ENCODE measurements at places on chromosomes 1 and 21. TPM values are rescaled to one million over a fixed set of nuclear protein-coding genes. Genes with fewer than 3 reads are reported as not detected.

- H3K27ac ChIP-seq, result no peak overlapping the region
- no peaks in the 10 kb centered on the region for H3K36me3 ChIP-seq
- no peaks in the 10 kb centered on the region for H3K4me1 ChIP-seq
- H3K27me3 ChIP-seq, result no peaks in the 10 kb centered on the region
Observed at GRCh38 chr1:189708674-189709073, 769.0 kb downstream of the BRINP3 start.

- DNase-seq, result no peak
- H3K4me3 ChIP-seq, result no peak overlapping the region
- no peaks in the 10 kb centered on the region for H3K36me3 ChIP-seq
- H3K4me1 ChIP-seq, result no peaks in the 10 kb centered on the region
- no peak overlapping the region for H3K27ac ChIP-seq
Observed at GRCh38 chr1:118961156-118961555, 27.0 kb downstream of the TBX15 start.

DNA sequence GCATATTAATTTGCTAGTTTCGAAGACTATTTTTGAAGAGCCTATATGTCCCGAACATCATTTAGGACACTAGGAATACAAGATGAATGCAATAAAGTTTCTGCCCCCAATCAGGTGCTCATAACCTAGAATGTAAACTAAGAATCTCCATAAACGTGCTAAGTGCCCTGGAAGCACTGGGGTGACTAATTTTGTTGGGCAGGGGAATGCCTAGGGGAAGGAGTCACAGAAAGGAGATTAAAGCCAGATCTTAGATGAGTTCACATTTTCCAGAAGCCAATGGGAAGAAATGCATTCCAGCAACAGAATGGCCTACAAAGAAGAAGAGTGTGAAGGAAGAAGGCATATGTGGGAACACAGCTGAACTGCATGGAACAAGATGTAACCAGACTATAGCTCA, 19.5 kb downstream of the SCYL3 start:
- no peak overlapping the region for H3K27ac ChIP-seq
- no peak for DNase-seq
- H3K36me3 ChIP-seq, result peaks cover 62% of the 10 kb centered on the region
- H3K4me1 ChIP-seq, result peaks cover 15% of the 10 kb centered on the region
- no peaks in the 10 kb centered on the region for H3K27me3 ChIP-seq

DNA sequence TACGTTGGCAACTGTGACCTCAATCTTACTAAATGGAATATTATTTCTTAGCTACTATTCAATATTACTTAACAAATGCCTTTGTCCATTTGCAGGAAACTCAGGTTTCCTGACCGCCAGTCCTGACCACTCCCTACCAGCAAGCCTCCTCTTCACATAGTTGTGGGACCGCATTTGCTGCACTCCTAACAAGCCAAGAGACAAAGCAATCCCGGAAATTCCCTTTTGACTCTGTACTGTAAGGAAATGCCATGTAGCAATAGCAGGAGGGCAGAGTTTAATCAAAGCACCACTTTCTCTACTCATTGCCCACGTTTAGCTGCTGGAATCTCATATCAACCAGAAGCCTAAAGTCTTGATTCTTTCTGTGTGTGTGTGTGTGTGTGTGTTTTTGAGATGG, 28.1 kb upstream of the ACBD6 start:
- H3K36me3 ChIP-seq, result no peaks in the 10 kb centered on the region
- H3K4me3 ChIP-seq, result no peak overlapping the region
- H3K27me3 ChIP-seq, result no peaks in the 10 kb centered on the region
- no peak for DNase-seq

GRCh38 chr1:153364156-153364555, 6.5 kb downstream of the S100A9 start:
- no peaks in the 10 kb centered on the region for H3K36me3 ChIP-seq
- no peak for DNase-seq
- no peak overlapping the region for H3K27ac ChIP-seq
- H3K4me1 ChIP-seq, result peaks cover 44% of the 10 kb centered on the region

DNA sequence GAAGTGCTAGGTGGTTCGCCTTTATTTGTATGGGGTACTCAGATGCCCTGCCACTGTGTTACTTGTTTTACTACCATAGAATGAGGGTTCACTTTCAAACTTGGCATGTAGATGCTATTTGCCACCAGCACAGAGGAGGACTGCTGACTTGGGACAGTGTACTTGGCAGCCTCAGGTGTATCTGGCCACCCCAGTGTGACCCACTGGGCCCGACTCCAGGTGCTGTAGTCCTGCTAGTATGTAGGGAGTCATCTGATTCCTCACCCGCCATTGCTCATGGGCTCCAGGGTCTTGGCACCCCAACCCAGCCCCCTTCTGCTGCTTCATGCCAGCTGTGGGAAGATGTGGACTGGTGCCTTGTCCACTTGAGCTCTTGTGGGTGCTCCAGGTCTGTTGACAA, 40.0 kb downstream of the ZNF678 start:
- H3K27ac ChIP-seq, result no peak overlapping the region
- no peaks in the 10 kb centered on the region for H3K36me3 ChIP-seq
- H3K27me3 ChIP-seq, result no peaks in the 10 kb centered on the region
- H3K4me3 ChIP-seq, result no peak overlapping the region
- no peaks in the 10 kb centered on the region for H3K4me1 ChIP-seq

GRCh38 chr1:168285521-168285790, 4.8 kb downstream of the TBX19 start:
- DNase-seq, result no peak
- no peak overlapping the region for H3K27ac ChIP-seq
- H3K4me1 ChIP-seq, result no peaks in the 10 kb centered on the region
- H3K4me3 ChIP-seq, result no peak overlapping the region

GRCh38 chr1:233613252-233614172, at the start of gene KCNK1:
KCNK1 (plus strand) TSS chr1:233614106; CDS start chr1:233614172, 66 bp downstream.
- peak within 1 kb of the TSS; percentile 61 for H3K4me3 ChIP-seq
- H3K4me1 ChIP-seq, result peaks cover 4% of the 10 kb centered on the region
- peak within 1 kb of the TSS; percentile 60 for H3K27ac ChIP-seq
- H3K27me3 ChIP-seq, result peaks cover 46% of the 10 kb centered on the region
- peak; percentile 85 for DNase-seq
- no peaks in the 10 kb centered on the region for H3K36me3 ChIP-seq

DNA sequence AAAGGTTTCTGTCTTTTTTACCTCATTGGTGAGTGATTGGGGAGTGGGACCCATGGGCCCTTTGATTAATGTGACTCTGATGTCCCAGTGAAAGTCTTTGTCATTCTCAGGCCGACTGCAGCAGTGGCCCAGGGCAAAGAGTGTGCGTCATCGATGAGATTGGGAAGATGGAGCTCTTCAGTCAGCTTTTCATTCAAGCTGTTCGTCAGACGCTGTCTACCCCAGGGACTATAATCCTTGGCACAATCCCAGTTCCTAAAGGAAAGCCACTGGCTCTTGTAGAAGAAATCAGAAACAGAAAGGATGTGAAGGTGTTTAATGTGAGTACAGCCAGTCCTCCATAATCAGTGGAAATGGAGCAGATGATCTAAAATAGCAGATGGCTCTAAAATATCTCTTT, 19.4 kb downstream of the NTPCR start:
- H3K36me3 ChIP-seq, result peaks cover 34% of the 10 kb centered on the region
- H3K4me1 ChIP-seq, result no peaks in the 10 kb centered on the region
- no peaks in the 10 kb centered on the region for H3K27me3 ChIP-seq

DNA sequence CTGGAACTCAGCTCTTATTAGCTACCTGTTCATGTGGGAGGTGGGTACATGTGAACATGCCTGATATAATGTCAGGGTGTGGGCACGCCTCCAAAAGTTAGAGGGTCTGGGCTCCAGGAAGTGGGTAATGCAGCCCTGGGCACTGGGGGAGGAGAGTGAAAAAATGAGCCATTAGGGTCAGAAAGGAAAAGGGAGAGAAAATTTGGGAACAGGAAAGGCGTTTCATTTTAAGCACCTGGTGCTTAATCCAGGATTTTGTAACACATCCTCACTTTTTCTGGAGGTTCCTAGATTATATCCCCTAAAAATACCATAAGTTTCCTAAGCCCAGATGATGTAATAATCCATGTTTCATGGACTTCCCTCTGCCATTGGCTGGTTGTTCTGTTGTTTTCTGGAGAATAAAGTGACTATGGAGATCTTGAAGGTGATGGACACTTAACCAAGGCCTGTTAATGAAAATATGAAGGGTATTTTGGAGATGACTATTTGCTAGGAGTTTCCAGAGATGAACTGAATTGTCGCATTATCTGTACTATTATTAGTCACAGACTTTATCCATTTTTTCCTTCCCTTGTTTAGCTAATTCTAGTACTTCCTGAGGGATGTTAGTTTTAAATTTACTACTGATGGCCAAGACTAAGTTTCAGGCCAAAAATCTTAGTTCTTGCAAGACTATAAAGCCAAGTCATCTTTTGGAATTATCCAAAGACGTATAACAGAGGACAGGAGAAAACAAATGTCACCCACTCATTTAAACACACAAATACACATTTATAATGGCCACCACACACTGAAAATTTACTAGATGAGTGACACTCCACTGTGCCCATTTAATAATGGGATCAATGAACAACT, 24.4 kb upstream of the TARBP1 start:
- H3K27ac ChIP-seq, result no peak overlapping the region
- no peak for DNase-seq
- H3K36me3 ChIP-seq, result no peaks in the 10 kb centered on the region
- H3K27me3 ChIP-seq, result no peaks in the 10 kb centered on the region
- peaks cover 21% of the 10 kb centered on the region for H3K4me1 ChIP-seq

DNA sequence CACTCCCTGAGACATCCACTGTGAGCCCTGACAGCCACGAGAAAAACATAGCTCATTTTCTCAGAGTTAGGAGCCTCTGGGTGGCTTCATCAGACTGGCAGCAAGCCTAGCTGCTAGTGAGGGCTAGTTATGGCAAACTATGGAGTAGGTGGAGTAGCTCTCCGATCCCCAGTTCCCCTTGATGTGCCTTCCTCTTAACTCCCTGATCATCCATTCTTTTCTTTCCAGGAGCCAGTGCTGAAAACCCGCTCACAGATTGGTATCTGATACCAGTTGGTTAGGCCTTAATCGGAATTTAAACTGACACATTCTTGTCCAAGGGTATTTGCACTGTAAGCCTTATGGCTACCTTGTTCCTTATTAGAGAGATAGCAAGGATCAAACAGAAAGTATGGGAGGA, 31.4 kb upstream of the PAXBP1 start:
- H3K27ac ChIP-seq, result no peak overlapping the region
- no peaks in the 10 kb centered on the region for H3K27me3 ChIP-seq
- no peak for DNase-seq
- no peaks in the 10 kb centered on the region for H3K4me1 ChIP-seq
- H3K4me3 ChIP-seq, result no peak overlapping the region

DNA sequence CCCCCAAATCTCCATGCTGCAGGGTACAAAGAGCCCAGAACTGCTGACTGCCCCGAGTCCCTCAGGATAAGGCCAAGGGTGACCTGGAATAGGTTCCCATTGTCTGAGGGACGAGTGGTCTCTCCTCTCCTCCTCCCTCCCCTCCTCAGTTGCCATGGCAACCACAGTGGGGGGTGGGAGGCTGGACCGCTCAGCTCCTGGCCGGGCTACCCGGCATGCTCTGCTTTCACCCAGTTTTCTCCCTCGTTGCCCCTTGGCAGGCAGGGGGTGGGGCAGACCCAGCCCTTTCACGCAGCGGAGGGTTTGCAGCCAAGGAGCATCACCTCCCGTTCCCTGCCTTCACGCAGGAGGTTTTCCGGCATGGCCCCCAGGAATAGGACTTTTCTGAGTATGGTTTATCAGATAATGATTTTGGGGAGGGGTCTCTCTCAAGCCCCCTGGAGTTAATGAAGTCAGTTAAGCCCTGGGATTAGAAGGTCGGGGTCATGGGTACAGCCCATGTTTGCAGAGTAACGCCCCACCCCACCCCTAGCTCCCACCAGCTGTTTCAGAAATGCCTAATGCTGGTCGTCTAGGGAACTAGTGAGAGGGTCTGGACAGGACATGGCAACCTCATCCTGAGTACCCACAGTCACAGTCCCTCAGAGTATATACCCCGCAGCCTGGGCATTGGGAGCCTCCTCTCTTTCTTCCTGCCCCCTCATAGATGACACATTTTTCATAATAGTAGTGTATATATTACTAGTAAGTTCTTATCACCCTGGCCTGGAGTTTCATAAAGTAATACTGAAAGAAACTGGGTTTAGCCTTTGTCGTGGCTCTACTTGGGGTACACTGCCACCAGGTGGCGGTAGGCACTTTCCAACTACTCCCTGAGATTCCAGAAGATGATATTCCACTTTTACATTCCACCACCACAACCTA, 20.7 kb downstream of the C1QB start:
- H3K4me1 ChIP-seq, result no peaks in the 10 kb centered on the region
- no peaks in the 10 kb centered on the region for H3K36me3 ChIP-seq
- no peak overlapping the region for H3K27ac ChIP-seq
- no peak overlapping the region for H3K4me3 ChIP-seq

DNA sequence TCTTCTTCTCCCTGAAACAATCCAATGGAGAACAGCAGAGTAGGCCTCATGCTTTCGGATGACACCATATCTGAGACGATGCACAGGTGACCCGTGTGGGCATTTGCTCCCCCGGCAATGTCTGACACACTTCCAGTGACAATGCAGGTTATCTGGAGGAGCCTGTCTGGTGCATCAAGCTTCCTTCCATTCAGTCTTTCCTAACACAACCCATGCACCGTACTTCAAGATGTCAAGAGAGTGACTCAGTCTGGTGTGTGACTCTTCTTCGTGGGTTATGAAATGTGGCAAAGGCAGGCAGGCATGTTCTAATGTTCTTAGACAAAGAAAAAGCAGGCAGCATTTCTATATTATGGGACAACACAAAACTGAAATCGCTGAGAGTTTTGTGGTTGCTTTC, 159.1 kb downstream of the EDEM3 start:
- peaks cover 40% of the 10 kb centered on the region for H3K4me1 ChIP-seq
- no peaks in the 10 kb centered on the region for H3K27me3 ChIP-seq
- peak; percentile 56 for DNase-seq

- no peak for DNase-seq
- H3K36me3 ChIP-seq, result no peaks in the 10 kb centered on the region
- no peaks in the 10 kb centered on the region for H3K27me3 ChIP-seq
- H3K4me1 ChIP-seq, result peaks cover 6% of the 10 kb centered on the region
- H3K4me3 ChIP-seq, result no peak overlapping the region
Observed at GRCh38 chr1:53349968-53350852, 22.3 kb upstream of the LRP8 start.

Gene PDC
- not detected for total RNA-seq

Gene LCA5L
- total RNA-seq, result 2.0 TPM

Gene FTCD
- 18.9 TPM for total RNA-seq

Gene GSTM3
- 65.8 TPM for total RNA-seq

Gene CA6
- total RNA-seq, result not detected

Gene FAM110D
- 6.8 TPM for total RNA-seq

Gene OR11L1
- not detected for total RNA-seq
